Fibroblast of skin of abdomen (primary cell): ENCODE measurements at places on chromosomes 7 and 10.
A peak's percentile ranks its signal among the peaks of the same experiment; 100 is the strongest.

DNA sequence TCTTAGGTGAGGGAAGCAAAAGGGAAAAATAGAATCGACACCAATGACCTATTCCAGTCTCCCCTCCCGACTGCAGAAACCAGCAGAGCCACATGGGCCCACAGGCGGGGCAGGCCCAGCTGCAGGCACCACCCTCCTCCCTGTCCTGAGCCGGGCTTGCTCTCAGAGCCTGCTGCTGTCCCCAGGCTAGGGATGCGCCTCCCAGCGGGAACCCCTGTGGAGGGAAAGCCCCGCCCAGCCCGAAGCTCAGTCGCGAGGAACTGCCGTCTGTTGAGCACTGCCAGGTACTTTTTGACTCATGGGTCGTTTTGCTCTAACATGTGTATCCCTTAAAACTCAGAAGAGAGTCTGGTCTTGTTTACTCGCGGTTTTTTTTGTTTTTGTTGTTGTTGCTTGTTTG lies 124.5 kb upstream of the RET start:
- no peak for DNase-seq

DNA sequence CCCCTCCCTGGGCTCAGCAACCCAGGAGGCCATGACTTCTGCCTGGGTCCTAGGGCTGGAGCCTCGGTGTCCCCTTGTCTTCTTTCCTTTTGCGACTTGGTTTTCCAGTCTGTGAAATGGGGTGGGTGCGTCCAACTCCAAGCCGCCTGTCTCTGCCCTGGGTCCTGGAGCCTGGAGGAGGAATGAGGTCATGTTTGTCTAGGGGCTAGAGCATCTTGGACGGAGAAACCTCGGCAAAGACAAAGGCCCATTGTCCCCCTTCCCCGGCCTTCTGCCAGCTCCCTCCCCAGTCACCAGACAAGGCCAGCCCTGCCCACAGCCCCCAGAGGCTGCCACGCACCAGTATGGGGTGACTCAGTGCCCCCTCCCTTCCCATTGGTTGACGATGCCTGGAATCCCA lies 39.8 kb upstream of the ELN start:
- DNase-seq, result no peak

DNA sequence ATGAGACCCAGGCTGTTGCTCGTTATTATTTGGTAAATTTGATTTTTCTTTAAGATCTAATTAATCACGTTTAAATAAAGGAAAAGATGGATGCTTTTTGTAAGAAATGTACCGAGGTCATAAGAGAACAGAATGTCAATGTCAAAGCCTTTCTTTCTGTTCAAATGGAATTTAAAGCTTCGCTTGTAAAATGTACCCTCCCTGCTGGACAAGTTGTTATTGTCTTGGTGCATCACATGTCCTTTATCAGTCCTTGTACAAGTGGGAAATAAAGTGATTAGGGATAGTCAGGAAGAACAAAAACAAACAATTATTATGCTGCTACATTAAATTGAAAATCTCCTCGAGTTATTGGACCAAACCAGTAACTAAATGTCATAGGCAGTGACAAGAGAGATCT lies 363.2 kb downstream of the PHTF2 start:
- no peak for DNase-seq

DNA sequence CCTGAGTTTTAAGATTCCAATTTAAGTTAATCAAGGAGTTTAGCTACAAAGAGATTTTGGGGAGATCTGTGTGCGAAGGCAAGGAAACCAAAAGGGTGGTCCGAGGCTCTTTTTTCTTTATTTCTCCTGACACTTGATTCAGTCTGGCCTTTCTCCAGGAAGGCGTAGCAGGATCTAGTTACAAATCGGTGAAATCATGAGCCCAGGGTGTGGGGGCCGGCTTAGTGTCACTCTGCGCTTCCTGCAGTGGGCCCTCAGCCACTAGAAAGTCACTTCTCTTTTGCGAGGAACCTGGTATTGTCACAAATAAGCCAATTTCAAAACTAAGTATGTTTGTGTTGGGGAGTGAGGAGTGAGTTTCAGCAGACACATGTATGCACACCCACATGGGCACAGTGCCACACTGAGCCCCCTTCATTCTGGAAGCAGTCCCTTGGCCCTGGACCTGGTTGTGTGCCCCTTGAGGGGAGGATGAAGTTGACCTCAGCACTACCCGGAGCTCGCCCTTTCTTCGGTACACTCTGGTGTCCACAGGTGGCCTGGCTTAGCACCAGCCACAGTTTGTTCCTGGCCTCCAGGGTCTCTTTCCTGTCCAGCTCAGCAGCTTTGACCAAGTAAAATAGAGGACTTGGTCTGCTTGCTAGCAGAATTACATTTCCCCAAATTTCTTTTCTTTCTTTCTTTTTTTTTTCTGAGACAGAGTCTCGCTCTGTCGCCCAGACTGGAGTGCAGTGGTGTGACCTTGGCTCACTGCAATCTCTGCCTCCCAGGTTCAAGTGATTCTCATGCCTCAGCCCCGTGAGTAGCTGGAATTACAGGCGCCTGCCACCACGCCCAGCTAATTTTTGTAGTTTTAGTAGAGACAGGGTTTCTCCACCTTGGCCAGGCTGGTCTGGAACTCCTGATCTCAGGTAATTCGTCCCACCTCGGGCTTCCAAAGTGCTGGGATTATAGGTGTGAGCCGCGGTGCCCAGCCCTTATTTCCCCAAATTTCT lies 84.0 kb upstream of the BTBD16 start:
- no peak for DNase-seq

DNA sequence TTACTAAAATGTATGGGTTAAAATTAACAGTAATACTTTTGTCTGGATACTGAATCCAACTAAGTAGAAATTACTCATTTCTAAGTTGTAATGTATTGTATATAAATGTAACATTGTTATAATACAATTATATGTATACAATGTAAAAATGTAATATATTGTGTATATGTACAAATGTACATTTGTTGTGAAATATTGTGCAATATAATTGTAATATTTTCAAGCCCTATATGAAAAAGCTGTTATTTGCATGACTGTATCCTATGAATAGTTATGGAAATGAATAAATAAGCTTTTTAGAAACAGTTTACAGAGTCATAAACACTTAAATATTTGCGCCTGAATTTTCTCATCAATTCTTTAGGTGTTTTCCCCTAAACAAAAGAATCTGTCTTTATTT lies 20.3 kb upstream of the UMAD1 start:
- DNase-seq, result no peak

DNA sequence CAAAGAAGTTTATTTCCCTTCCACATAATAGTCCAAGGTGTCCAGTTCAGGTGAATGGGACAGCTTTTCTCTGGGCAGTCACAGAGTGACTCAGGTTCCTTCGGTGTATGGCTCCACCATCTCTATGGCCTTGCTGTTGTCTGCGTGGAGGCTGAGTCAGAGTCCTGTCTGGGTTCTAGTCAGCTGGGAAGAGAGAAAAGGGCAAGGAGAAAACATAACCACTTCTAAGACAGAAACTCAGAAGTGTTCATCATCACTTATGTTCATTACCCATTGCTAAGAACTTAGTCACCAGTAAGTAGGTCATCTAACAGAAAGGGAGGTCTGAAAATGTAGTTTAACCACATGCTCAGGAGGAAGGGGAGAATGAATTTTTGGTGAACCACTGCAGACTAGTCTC lies 32.4 kb upstream of the CCDC7 start:
- DNase-seq, result peak; percentile 97

- DNase-seq, result no peak
These were observed 18.2 kb upstream of the TSPAN33 start for GRCh38 chr7:129126314-129126713.

GRCh38 chr7:101138213-101138870 lies 11.4 kb downstream of the SERPINE1 start:
- peak; percentile 97 for DNase-seq

- DNase-seq, result no peak
These were observed 179.3 kb upstream of the NEBL start for GRCh38 chr10:21076381-21076780.

DNA sequence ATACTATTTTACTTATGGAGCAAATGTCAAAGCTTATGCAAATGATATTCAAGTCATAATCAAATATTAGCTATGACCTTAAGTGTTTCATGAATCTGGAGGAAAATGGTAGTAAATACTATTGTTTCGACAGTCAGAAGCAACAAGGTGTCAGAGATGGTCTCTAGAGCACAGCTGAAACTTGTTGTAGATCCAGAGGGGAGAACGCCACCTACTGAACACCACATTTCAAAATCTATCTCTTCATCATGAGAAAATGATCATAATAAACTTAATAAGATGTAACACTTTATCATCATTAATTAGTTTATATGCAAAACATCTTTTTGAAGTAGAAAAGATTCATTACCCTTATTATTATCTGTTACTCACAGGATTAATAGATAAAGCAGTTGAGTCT lies 418.7 kb downstream of the GATA3 start:
- DNase-seq, result peak; percentile 22

- peak; percentile 94 for DNase-seq
These were observed 162.6 kb upstream of the GDF10 start for GRCh38 chr10:47137311-47137851.

DNA sequence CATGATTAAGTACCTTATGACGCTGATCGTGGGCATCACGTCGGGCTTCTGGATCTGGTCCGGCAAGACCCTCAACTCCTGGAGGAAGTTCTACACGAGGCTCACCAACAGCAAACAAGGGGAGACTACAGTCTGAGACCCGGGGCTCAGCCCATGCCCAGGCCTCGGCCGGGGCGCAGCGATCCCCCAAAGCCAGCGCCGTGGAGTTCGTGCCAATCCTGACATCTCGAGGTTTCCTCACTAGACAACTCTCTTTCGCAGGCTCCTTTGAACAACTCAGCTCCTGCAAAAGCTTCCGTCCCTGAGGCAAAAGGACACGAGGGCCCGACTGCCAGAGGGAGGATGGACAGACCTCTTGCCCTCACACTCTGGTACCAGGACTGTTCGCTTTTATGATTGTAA lies 2.5 kb downstream of the FZD1 start:
- no peak for DNase-seq

DNA sequence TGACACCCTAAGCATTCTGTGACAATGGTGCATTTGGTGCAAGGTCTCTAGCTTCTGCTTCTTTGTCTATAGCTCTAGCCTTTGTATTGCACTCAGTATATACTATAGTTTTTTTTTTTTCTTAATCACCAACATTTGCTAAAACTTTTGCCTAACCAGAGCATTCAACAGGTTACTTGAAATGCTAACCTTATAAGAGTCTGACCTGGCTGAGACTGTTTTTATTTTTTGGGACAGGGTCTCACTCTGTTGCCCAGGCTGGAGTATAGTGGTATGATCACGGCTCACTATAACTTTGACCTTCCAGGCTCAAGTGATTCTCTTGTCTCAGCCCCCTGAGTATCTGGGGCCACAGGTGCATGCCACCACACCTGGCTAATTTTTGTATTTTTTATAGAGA lies 92.4 kb downstream of the ZNF365 start:
- DNase-seq, result no peak

GRCh38 chr7:11633310-11633709 lies 198.7 kb downstream of the THSD7A start:
- no peak for DNase-seq

- no peak for DNase-seq
These were observed 30.4 kb upstream of the RET start for GRCh38 chr10:43046288-43046991.

GRCh38 chr7:24931844-24932243 lies 48.1 kb downstream of the OSBPL3 start:
- no peak for DNase-seq

- DNase-seq, result no peak
These were observed 83.0 kb downstream of the TAF3 start for GRCh38 chr10:7901256-7901655.

DNA sequence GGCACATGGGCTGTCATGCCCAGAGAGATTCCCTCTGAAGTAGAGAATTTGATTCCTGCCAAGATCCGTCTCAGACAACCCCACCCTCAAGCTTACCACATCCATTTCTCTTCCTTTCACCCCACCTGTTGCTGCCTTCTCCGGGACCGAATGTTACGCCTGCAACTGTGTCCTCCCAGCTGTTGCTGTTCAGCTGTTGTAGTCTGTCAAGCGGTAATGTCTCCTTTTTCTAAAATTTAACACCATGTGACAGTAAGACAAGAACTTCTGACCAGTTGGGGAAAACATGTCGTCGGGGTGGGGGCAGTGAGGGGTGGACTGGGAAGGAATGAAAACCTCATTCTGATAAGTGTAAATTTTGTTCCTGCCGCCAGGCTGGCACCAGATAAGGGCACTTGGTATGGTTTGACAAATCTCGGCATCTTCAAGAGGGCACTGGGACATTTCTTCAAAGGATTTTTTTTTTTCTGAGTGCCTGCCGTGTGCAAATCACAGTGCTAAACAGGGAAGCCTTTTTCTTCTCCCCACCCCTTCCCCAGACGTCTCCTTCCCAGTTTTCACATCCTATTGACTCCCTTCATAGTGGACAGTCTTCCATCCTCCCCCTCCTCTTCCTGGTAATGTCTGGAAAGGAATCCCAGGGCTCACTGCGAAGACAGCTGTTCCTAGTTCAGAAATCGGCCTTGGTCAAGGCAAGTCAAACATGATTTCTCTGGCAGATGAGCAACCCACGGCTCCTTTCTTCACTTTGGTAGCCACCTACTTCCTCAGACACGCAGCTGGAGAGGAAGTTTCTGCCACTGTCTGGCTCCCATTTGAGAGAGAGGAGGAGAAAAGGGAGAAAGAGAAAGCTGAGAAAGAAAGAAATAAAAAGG lies 5.0 kb upstream of the CELF2 start:
- DNase-seq, result no peak

DNA sequence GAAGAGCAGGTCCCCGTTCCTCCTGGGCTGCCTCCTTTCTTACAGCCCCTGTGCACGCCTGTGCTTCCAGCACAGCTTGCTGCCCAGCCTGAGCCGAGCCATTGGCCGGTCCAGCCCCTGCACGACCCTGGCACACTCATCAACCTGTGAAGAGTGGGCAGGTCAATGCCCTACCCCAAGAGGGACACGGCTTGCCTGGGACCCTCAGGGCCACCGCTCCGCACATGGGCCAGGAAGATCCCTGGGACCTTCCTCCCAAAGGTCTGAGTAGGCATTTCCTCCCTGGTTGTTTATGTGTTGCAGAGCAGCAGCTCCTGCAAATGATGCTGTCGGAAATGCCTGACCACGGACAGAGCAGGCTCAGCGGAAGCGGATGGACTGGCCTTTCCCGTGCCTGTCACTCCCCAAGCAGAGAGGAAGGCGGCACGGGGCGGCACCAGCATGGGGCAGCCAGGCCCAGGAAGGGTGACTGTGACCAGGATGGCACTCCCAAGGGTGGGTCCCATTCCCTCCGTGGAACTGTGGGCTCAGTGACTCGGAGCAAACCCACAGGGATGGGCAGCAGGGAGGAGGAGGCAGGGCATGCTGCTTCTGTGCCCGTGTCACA lies 252.5 kb downstream of the TNS3 start:
- no peak for DNase-seq

GRCh38 chr7:31052487-31052840 lies 356 bp downstream of the ADCYAP1R1 start:
- DNase-seq, result no peak

GRCh38 chr7:132185150-132185549 lies 391.1 kb downstream of the PLXNA4 start:
- no peak for DNase-seq

DNA sequence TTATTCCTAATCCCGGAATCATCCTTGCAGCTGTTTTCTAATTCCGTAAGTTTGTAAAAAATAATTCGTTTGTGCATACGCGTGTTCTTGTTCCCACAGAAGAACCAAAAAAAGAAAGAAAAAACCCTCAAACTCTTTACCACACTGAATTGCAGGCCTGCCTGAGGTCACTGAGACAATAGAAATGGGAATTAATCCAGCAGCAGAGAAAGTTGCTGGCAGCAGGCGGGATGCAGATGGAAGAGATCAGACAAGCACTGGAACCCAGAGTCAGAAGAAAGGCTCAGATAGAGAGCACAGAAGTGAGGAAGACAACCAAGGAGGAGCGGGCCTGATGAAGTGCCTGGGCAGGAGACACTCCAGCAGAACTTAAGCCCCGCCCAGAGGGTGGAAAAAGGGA lies 141.5 kb upstream of the VWC2 start:
- no peak for DNase-seq

GRCh38 chr7:730501-731439 lies 3.7 kb upstream of the PRKAR1B start:
- no peak for DNase-seq
